ENCODE measurements at places on chromosomes 3 and 15.
A peak's percentile ranks its signal among the peaks of the same experiment; 100 is the strongest.

DNA sequence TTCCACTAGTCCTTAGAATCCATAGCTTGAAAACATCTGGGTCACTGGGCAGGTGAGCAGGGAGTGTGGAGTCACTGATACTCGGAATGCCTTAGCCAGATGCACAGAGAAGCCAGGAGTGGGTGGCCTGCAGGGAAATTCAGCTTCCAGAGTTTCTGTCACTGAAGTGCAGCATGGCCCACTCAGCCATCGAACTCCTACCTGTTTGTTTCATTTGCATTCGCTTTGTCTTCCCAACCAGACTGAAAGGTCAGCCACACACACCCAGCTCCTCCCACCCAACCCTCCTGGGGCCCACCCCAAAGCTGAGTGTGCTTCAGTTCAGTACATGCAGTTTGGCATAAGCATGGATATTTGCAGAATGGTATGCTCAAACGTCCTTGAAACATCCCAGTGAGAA is 124.5 kb upstream of the ATP10A start:
- no peak for DNase-seq

DNA sequence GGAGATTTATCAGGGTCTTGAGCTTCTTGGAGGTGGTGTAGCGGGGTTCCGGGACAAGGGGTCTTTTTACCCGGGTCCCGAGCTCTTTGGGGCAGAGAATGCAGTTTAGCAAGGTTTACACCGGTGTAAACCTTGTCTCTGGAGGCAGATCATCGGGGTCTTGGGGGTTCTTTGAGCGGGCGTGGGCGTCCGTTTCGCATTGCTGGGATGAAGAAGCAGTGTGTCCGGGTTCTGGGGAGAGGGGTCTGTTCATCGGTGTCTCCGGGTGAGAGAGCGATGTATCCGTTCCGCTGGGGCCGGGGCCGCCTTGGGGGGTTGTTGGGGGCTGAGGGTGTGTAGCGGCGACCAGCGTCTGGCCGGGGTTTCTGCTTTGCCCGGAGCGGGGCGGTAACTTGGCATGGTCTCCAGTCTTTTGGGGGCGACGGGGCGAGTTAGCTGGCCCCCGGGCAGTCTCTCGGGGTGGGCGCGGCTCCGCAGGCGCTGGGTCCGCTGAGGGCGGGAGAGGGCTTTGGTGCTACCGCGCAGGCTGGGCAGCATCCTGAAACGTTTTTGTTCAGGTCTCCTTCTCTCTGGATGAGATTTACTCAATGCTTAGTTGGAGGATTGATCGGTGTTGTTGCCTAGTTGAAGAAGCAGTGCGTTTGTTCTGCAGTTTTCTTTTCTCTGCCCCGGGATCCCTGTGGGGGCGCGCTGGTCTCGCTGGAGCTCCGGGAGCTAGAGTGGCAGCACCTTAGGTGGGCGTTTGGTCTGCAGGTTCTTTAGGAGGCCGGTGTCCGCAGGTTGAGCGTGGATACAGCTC is 843 bp downstream of the GLCE start:
- DNase-seq, result peak; percentile 40

DNA sequence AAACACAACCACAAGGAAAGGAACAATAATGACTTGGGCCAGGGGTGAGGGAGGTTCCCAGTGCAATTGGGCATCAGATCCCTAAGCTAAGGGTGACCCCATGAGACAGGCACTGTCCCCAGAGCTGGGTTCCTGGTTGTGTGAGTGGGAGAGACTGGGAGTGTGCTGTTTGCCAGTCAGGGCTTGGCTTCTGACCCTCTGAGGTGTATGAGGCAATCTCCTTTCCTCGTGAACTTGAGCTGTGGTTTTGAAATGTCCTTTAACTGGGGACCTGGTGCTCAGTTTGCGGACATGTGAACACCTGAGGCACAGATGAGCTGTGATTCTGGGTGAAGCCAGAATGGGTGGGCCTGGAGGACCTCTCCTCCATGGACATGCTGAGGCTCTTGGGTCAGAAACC is 58.5 kb upstream of the PLXNA1 start:
- peak; percentile 16 for DNase-seq

- no peak for DNase-seq
Measured at GRCh38 chr3:29382845-29383244, 102.0 kb downstream of the RBMS3 start.

DNA sequence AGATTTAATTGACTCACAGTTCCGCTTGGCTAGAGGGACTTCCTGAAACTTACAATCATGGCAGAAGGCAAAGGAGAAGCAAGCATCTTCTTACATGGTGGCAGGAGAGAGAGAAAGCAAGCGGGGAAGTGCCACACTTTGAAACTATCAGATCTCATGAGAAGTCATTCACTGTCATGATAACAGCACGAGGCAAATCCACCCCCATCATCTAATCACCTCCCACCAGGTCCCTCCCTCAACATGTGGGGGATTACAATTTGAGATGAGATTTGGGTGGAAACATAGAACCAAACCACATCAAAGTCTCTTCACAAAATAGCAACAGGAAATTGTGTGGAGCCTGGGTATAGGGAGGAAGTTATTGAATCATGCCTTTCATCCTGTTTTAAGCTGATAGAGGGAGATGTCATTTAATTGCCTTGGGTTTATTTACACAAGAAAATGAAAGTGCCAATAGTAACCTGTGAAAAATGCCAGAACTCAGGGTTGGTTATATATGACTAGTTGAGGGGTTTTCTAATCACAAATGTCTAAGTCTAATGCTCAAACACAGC is 624.8 kb upstream of the LMCD1 start:
- DNase-seq, result no peak

DNA sequence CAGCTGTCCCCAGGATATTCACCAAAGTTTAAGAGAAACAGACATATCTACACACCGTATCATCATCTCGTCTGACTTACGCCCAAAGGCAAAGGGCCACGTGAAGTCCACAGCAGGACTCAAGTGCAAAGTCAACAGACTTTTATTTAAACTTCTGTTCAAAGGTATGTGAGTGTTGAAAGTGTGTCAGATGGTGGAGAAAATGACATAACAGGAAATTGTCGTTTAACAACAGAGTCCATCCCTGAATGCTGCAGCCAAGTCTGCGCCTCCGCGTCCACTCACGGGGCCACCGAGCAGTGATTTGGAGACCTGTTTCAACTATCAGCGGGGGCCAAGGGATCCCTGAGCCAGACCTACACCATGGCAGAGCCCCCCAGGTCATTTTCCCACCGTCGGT is 165.6 kb downstream of the XXYLT1 start:
- peak; percentile 23 for DNase-seq

DNA sequence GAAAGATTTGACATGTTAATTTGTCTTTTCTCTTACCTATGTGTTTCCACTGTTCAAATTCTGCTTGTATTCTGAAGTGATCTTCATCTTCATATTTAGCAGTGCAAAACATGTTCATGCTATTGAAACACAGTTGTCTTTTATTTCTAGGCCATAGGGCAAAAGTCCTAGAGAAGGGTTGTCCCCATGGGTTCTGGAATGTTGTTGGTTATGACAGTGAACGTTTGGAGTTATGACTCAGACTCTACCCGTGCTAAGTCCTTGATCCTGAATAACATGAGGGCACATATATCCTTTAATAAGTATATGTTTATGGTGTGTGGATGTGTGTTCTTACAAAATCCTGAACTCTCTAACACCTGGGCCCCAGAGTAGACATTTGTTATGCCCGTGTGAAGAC is 23.0 kb upstream of the ARPP21 start:
- DNase-seq, result no peak

GRCh38 chr3:33441225-33441976 is 1.2 kb upstream of the UBP1 start:
- DNase-seq, result no peak

- DNase-seq, result peak; percentile 7
Measured at GRCh38 chr15:56236197-56236596, 7.5 kb downstream of the RFX7 start.

- no peak for DNase-seq
Measured at GRCh38 chr3:58798312-58798711, 131.7 kb upstream of the FAM3D start.

GRCh38 chr3:47433796-47434195 is 41.9 kb downstream of the SCAP start:
- no peak for DNase-seq

DNA sequence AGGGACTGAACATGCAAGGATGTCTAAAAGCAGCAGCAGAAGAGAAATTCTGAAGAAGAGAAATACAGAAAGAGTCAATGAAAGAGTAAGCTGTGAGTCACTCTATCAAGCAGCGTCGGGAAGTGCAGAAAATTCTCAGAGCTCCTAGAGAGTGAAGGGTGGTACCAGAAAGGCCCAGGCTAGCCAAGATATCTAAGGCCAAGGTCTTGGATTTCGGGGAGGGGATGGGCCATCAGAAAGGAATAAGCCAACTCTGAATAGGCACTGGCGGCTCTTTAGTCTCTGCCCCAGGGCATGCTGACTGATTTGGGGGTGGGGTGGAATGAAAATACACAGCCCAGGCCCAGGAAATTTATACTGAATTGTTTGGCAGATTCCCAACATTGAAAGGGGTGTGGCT is 70.8 kb downstream of the GPR156 start:
- no peak for DNase-seq

DNA sequence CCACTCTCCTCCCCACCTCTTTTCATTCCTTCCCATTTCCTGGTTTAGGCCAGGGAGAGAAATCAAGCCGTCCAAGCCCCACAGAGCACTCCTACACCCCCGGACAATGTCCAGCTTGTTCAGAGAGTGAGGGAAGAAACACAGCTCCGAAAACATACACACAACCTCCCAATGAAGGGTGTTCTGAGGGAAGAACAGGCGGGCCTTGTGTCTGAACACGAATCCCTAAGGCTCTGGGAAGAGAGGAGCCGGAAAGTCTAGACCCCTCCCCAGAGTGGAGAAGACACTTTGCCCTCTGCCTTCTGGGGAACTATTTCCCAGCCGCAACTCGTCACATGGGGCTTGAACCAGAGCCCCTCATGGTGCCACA is 30.5 kb downstream of the ACAN start:
- DNase-seq, result no peak

- DNase-seq, result peak; percentile 23
Measured at GRCh38 chr15:63396152-63396928, 14.7 kb upstream of the CA12 start.

GRCh38 chr3:42247576-42248027 is 18.4 kb downstream of the CCK start:
- peak; percentile 67 for DNase-seq

- DNase-seq, result no peak
Measured at GRCh38 chr3:85760342-85760741, 801.6 kb downstream of the CADM2 start.

DNA sequence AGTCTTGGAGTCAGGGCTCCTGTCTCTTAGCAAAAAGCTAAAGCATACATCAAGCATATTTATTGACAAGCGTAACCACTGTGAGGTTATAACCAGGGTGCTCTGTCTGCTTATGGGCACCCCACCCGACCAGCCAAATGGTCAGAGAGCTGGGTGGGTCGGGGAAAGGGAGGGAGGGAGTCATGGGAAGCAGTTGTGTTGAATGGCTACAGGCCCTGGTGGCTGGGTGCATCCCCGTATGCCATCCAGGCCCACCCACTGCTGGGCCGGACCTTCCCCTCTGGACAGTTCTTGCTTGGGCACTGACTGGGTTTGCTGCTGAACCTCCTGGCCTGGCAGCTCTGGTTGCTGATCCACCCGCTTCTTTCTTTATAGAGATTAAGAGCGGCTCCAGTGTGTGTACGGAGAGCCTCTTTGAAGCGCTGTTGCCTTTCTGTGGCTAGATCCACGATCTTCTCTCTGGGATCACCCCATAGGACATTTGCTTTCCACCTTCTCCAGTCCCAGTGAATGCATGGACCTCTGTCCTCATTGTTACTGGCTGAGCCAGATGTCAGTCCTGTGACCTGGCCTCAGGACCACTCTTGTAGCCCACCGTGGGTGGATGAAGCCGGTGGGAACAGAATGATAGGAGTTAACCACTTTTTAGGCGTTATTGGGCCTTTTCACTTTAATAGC is 59.6 kb downstream of the SMAD3 start:
- DNase-seq, result no peak

GRCh38 chr3:175857666-175858270 is 998.6 kb downstream of the NAALADL2 start:
- no peak for DNase-seq

GRCh38 chr15:92576597-92577200 is 78.9 kb downstream of the FAM174B start:
- no peak for DNase-seq

GRCh38 chr15:48046813-48047438 is 73.9 kb upstream of the SLC24A5 start:
- no peak for DNase-seq

GRCh38 chr3:168096210-168096652 is 507 bp upstream of the GOLIM4 start:
- DNase-seq, result peak; percentile 86

DNA sequence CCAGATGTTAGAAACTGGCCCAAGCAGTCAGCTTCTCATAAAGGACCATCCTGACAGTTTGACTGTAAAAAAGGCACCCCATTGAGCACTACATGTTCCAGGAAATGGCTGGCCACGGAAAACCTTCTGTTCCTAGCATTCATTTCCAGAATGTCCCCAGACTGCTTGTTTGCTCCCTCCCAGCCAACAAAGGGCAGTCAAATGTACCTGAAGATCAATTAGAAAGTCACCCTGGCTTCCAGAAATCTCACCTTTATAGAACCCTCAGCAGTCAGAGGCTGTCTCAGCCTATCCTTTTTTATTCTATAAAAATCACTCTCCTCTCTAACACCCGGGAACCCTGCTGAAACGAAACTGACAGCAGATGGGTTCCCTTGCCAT is 784 bp upstream of the SAMMSON start:
- no peak for DNase-seq

DNA sequence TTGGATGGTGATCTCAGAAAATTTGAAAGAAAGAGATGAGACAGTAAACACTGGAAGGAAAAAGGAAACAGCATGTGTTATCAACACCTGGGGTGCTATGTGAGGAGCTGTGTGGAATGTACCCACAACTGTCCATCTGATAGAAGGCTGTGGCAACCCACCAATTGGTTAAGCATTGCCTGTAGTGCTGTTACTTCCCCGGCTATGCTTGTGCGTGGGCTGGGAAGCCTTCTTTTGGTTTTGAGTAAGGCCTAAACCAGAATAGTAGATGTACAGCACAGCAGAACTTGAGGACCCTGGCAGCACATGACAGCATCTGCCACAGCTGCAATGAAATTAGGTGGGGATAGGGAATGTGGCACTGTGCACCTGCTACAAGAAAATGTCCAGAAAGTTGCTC is 184.5 kb downstream of the FHIT start:
- no peak for DNase-seq

DNA sequence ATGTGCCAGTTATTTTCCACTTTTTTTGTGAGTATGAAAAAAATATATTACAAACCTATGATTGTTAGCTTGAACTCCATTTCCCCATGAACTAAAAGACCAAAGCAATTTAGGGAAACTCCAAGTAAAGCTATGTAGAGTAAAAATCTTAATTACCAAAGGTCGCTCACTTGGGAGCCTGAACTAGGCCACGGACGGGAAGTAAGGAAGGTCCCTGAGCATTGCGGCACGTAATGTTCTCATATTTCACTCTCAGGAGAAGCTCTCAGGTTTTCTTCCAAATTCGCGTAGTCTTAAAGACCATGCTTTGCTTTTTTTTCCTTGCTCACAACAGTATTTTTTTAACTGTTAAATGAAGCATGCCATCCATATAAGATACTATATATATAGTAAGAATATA is 215.3 kb upstream of the RARB start:
- DNase-seq, result no peak
